ENCODE measurements at places on chromosomes 3 and 15.

DNA sequence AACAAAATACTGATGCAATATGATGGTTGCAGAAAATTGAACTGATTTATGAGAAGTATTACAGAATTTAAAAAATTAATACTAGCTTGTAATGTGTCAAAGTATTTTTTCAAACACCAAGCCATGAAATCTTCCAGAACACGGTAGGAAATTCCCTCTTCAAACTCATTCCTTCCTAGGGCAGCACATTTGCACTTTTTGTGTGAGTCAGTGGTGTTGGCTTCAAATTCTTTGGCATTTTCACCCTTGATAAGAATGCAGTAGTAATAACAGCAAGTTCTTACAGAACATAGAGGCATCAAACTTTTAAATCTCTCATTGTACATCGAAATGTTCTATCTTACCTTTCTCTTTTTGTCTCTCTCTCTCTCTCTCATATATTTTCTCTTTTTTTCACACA is 191.8 kb downstream of the CGGBP1 start:
- DNase-seq, result no peak

- DNase-seq, result no peak
Measured at GRCh38 chr3:165518346-165518745, 318.9 kb downstream of the BCHE start.

DNA sequence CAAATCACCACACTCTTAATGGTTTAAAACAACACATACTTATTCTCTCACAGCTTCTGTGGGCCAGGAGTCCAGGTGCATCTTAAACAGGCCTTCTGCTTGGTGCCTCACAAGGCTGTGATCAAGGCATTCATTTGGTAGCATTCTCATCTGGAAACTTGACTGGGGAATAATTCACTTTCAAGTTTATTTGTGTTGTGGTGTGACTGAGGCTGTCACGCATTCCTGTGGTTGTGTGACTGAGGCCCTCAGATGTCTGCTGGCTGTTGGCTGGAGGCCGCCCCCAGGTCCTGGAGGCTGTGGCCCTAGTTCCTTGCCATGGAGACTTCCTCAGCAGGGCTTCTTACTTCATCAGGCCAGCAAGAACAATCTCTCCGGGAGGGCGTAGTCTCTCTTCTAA is 16.9 kb upstream of the FAM3D start:
- DNase-seq, result no peak

- DNase-seq, result no peak
Measured at GRCh38 chr3:81778678-81779182, 17.3 kb upstream of the GBE1 start.

DNA sequence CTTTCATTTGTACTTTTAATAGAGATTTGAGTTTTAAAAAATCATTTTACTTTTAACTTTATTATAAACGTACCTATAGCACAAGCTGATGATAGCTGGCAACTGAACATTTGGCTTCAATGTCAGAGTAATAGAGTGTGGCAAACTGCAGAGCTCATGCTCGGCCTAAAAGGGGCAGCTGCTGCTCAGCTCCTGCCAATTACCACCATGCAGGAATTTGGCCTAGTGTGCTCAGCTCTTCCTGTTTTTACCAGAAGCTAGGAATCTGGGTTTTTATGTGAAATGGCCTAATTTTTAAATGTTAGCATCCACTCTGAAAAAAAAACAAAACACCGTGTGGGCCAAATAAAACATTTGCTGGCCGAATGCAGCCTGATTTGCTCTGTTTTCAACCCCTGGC is 1.8 kb downstream of the IFT122 start:
- no peak for DNase-seq

GRCh38 chr3:117439812-117440211 is 730.2 kb downstream of the TUSC7 start:
- DNase-seq, result no peak

DNA sequence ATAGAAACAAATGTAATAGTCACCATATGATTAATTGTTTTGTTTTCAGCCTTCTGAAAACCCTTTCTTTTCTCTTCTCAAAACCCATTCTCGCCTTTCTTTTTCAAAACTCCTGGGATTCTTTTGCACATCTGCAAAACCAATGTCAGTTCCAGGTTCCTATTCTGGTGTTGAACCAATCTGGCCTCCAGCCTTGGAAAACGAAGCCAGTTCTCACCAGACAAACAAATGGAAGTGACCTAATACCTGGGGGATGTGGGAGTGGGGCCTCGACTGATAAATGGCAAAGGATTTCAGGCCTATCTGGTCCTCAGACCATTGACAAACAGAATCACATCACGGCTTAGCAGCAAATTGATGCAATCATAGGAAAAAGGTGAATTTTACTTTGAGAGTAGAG is 73.0 kb downstream of the COL8A1 start:
- DNase-seq, result no peak

DNA sequence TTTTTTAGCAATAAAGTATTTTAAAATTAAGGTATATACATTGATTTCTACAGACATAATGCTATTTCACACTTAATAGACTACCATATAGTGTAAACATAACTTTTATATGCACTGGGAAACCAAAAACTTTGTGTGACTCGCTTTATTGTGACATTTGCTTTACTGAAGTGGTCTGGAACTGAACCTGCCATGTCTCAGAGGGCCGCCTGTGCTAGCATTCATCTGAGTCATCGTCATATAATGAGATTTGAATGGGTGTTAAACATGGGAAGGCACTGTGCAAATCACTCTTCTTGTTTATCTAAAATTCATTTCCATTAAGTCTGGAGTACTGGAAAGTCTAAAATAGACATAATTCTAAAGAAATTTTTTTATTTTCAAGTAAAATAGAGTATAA is 12.9 kb downstream of the EIF2AK4 start:
- DNase-seq, result no peak

DNA sequence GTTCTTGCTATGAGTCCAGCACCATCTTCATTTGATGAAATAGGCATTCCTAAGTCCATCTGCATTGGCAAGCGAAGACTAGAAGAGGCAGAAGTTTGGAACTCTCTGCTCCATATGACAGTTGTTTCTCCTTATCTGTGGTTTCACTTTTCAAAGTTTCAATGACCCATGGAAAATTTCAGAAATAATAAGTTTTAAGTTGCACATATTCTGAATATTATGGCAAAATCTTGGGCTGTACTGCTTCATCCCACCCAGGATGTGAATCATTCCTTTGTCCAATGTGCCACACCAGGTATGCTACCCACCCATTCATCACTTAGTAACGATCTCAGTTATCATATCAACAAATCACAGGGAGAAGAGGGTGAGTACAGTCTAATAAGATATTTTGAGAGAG is 647.9 kb downstream of the GRM7 start:
- DNase-seq, result no peak

- no peak for DNase-seq
Measured at GRCh38 chr3:146134348-146135117, 26.5 kb downstream of the PLOD2 start.

GRCh38 chr3:119098619-119099222 is 47.2 kb upstream of the TEX55 start:
- no peak for DNase-seq

GRCh38 chr3:31353166-31353565 is 179.6 kb upstream of the STT3B start:
- DNase-seq, result no peak

DNA sequence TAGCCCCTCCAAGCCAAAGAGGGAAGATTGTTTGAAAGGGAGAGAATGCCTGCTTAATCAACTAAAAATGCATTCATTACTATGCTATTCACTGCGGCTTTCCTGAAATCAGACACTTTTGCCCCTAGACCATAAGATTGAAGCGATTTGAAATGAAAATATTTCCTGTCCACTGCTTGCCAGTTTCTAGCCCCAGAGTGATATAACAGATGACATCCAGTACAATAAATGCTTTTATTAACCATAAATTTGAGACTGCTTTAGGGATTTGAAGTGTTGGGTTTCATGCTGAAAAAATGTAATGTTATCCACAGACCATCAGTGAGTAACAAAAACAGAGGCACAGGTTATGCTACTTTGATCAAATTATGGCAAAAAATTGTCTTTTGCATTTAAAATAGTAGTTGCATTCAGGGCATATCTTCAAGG is 14.1 kb downstream of the IL17RD start:
- DNase-seq, result no peak

Measured in stimulated activated CD4-positive, alpha-beta T cell treated with anti-CD3 and anti-CD28 coated beads, Interleukin-1b, Interleukin-23, amount 100 ng/mL, for 1 hour (primary cell).